ENCODE measurements at places on chromosomes 6 and 20.
A peak's percentile ranks its signal among the peaks of the same experiment; 100 is the strongest.

DNA sequence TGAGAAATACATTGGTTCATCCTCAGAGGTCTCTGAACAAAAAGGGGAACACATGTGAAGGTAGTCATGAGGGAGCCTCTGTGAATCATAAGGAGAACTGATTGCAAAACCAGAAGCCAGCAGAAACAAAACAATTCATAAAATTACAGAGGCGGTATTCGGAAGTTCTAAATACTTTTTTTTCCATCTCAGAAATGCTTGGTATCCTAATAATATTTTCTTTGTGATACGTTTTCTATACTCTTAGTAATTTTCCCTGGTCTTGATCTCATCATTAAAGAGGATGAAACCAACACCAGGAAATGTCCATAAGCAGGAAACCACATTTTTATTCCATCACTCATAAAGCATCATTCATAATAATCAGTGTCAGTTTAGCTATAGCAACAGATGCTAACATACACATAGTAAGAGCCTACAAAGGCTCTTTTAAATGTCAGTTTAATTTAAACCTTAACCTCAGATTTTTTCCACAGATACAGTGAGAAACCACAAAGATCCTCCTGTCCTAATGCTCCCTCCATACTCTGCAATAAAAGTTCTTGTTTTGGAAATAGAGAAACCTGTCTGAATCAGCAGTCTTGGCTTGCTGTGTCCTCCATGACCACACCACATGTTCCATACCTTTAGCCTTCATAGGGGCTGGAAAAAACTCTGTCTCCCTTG, 29.2 kb downstream of the SGK1 start:
- peak; percentile 68 for DNase-seq

- no peak for DNase-seq
Measured at GRCh38 chr6:39926668-39927067, 7.6 kb downstream of the MOCS1 start.

- no peak for DNase-seq
Measured at GRCh38 chr6:35185302-35185681, 28.5 kb upstream of the SCUBE3 start.

DNA sequence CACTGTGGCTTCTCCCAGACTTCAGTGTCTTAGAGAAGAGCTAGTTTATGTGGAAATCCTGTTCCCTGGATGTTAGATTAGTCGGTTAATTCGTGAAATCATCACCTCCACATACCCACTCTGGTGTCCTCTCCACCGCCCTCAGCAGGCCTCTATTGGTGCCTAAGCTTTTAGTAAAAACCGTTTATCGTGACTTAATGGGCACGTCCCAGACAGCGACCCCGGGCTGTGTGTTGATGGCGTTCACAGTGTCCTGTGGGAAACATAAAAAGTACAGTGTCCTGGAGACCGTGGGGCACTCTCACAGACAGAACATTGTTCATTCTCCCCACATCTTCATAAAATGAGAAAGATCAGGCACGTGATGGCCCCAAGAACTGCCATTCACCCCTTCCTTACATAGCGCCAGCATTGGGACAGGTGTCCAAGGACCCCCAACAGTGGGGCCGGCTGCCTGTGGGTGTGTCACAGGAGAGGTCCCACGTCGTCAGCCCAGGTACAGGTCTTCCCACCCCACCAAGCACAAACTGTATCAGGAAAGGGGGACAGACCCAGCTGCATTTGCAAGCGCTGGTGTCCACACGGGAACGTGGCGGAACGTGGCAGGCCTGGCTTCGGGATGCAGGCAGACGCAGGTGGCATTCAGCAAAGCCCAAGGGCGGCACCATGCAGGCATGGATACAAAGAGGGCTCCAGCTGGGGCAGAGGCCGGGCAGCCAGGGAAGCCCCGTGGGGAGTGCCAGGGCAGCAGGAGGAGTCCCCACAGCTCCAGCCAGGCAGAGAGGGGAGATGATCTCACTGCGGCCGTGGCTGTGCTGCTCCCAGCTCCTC, 237.7 kb downstream of the DLL1 start:
- DNase-seq, result no peak

Data from A673 (cell line).